ENCODE measurements at places on chromosomes 6 and 20.

DNA sequence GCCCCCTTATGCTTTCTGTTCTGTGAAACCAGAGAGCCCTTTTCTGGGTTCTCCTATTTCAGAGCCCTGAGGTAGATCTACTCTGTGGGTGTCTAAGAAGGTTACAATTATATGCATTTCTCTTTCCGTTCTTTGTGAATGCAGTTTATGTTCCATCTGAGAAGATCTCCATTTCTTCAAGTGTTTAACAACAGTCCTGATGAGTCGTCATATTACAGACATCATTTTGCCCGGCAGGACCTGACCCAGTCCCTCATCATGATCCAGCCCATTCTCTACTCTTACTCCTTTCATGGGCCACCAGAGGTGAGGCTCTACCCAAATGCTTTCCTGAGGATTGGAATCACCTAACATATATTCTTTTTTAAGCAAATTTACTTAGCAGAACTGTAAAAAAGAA lies 18.8 kb upstream of the SMIM26 start:
- H3K4me1 ChIP-seq: no peaks in the 10 kb centered on the region
- no peak for DNase-seq
- no peak overlapping the region for H3K4me3 ChIP-seq

- no peak for DNase-seq
- peaks cover 1% of the 10 kb centered on the region for H3K4me1 ChIP-seq
- no peak overlapping the region for H3K4me3 ChIP-seq
- H3K36me3 ChIP-seq: no peaks in the 10 kb centered on the region
- no peaks in the 10 kb centered on the region for H3K27me3 ChIP-seq
Measured at GRCh38 chr6:2103765-2104523, 141.5 kb downstream of the GMDS start.

DNA sequence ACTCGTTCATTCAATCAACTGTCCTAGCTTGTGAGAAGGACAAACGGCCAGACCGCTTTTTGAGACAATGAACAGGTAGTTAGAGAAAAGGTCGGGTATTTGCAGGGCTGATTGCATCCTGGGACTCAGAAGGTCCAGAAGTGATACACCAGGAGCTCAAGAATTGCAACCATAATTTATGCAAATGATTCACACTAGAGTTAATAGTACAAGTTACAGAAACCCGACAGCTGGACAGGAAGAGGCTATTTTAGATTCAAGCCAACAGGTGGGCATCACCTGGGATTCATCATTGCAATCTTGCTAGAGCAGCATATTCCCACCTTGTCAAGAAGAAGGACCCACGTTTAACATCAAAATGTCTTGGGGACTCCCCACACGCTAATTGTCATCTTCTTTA lies 83.5 kb downstream of the TNFAIP3 start:
- H3K27me3 ChIP-seq: peaks cover 5% of the 10 kb centered on the region
- H3K4me1 ChIP-seq: peaks cover 16% of the 10 kb centered on the region
- H3K4me3 ChIP-seq: no peak overlapping the region
- DNase-seq: no peak
- no peak overlapping the region for H3K27ac ChIP-seq

DNA sequence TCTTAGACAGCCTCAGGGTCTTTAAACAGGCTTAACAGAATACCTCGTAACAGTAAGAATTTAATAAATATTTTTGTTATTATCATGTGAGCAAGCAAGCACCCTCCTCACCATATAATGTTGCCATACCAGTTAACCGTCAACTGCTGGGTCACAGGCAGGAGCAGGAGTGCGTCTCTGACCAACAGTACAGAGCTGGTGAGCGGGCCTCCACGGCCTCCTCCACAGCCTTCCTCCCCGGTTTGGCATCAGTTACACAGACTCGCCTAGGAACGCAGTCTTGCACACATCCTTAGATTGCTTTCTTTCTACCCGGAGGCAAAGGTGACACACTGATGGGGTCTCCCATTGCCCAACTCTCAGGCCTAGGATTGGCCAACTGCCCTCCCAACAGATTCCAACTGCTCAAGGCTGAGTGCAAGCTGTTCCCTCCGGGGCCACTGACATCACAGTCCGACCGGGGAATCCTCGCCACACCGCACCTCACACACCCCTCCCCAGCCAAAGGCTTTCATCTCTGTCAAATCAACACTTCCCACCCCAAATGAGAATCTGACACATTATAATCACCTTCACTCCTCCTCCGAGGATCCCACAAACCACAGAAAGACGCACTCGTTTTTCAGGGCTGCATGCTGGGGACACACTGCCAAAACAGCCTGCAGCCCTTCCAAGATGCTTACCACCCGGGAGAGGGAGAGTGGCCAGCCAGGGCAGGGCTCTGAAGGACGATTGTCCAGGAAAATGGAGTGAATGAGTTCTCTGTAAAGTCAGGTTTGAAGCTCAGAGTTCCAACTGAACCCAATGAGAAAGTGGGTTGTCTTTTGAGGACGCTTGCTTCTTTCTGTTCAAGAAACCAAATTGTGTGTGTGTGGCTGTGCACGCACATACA lies 63.2 kb downstream of the PDE10A start:
- no peak overlapping the region for H3K27ac ChIP-seq
- no peak overlapping the region for H3K4me3 ChIP-seq
- DNase-seq: no peak
- H3K4me1 ChIP-seq: no peaks in the 10 kb centered on the region

GRCh38 chr6:30035784-30036183 lies 25.3 kb upstream of the POLR1H start:
- no peak overlapping the region for H3K4me3 ChIP-seq
- no peak for DNase-seq
- H3K27me3 ChIP-seq: no peaks in the 10 kb centered on the region
- no peak overlapping the region for H3K27ac ChIP-seq
- no peaks in the 10 kb centered on the region for H3K4me1 ChIP-seq
- peaks cover 2% of the 10 kb centered on the region for H3K36me3 ChIP-seq

- H3K4me3 ChIP-seq: no peak overlapping the region
- no peak overlapping the region for H3K27ac ChIP-seq
- H3K27me3 ChIP-seq: no peaks in the 10 kb centered on the region
- DNase-seq: no peak
Measured at GRCh38 chr6:21166754-21167153, 426.8 kb upstream of the SOX4 start.

GRCh38 chr6:119566546-119567260 lies 217.1 kb upstream of the MAN1A1 start:
- H3K36me3 ChIP-seq: no peaks in the 10 kb centered on the region
- no peaks in the 10 kb centered on the region for H3K27me3 ChIP-seq
- no peak for DNase-seq
- no peak overlapping the region for H3K27ac ChIP-seq

- DNase-seq: no peak
- no peak overlapping the region for H3K27ac ChIP-seq
- H3K27me3 ChIP-seq: no peaks in the 10 kb centered on the region
- H3K4me1 ChIP-seq: no peaks in the 10 kb centered on the region
- H3K4me3 ChIP-seq: no peak overlapping the region
Measured at GRCh38 chr6:81067057-81067456, 685.4 kb downstream of the TENT5A start.

DNA sequence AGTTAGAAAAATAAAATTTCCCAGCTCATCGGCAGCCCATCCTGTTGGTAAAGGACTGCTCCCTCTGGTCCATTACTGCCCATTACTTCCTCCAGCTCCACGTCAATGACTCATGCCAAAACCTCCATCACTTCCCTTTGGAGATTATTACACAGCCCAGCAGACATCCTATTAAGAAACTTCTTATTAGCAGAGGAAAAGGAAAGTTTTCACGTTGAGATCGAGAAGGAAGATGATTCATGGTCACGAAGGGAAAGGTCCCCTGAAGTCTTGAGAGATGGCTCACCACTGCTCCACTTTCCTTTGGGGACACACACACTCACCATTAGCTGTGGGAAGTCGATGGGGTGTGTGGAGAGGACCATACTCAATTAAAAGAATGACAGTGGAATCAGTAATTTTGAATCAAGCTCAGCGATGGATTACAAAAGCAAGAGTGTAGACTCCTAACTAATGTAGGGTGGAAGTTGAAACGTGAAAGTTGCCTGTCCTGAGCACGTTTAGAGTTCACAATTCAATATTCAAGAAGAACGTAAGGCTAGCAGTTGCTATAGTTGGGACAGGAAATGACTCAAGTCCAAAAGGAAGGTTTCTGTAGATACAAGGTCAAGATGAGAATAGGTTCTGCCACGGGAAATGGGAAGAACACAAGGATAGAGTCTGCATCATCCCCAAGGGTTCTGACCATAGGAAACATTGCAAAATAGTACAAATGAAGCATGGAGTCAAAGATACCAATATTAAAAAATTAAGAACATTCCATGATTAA lies 21.6 kb downstream of the SASH1 start:
- no peak overlapping the region for H3K4me3 ChIP-seq
- no peaks in the 10 kb centered on the region for H3K36me3 ChIP-seq
- DNase-seq: no peak
- H3K4me1 ChIP-seq: peaks cover 20% of the 10 kb centered on the region
- peaks cover 20% of the 10 kb centered on the region for H3K27me3 ChIP-seq

DNA sequence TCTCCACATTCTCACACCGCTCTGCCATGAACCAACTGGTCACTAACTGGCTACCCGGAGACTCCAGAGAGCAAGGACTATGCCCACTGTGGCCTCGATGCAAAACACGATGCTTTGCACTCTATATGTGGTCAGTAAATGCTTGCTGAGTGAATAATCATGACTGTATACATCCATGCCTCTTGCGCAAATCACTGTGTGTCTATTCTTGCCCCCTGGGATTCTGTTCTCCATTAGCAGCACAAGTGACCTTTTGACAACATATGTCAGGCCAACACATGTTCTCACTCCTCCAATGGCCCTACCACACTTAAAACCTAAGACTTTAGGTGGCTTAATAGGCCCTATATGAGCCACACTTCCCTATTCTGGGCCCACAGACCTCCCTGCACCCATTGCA lies 16.9 kb downstream of the KIF16B start:
- H3K4me1 ChIP-seq: no peaks in the 10 kb centered on the region
- no peaks in the 10 kb centered on the region for H3K36me3 ChIP-seq
- no peak overlapping the region for H3K4me3 ChIP-seq
- H3K27me3 ChIP-seq: no peaks in the 10 kb centered on the region

DNA sequence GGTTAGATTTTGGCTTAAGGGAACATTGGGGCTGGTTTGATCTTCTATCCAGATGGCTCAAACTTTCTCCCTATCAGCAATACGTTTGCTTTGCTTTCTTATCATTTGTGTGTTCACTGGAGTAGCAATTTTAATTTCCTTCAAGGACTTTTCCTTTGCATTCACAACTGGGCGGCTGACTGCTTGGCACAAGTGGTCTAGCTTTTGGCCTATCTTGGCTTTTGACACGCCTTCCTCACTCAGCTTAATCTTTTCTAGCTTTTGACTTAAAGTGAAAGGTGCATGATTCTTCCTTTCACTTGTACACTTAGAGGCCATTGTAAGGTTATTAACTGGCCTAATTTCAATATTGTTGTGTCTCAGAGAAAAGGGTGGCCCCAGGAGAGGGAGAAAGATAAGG lies 254.9 kb downstream of the PLCB1 start:
- no peak overlapping the region for H3K27ac ChIP-seq
- H3K36me3 ChIP-seq: no peaks in the 10 kb centered on the region
- H3K27me3 ChIP-seq: no peaks in the 10 kb centered on the region
- H3K4me3 ChIP-seq: no peak overlapping the region
- no peaks in the 10 kb centered on the region for H3K4me1 ChIP-seq
- DNase-seq: no peak

DNA sequence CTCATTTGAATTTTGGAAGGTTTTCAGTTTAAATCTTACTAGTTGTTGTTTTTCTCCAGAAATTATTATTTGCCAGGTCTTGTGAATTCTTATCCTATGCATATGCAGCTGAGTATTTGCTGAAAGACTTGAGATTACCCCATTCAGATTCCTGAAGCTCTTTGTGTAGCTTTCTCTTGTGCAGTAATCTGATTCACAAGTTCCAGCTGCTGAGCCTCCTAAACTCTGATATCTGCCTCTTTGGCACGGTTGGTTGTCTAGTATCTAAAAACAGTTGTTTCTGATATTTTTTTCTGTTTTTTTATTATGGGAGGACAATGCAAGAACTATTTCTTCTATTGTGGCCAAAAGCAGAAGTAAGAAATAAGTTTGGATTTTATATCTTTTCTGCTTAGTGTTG lies 863.9 kb upstream of the MANEA start:
- H3K36me3 ChIP-seq: no peaks in the 10 kb centered on the region
- H3K27ac ChIP-seq: no peak overlapping the region
- no peak for DNase-seq
- no peaks in the 10 kb centered on the region for H3K27me3 ChIP-seq
- H3K4me3 ChIP-seq: no peak overlapping the region

- peaks cover under 1% of the 10 kb centered on the region for H3K4me1 ChIP-seq
- no peak overlapping the region for H3K27ac ChIP-seq
- no peaks in the 10 kb centered on the region for H3K36me3 ChIP-seq
- H3K27me3 ChIP-seq: peaks cover 15% of the 10 kb centered on the region
- H3K4me3 ChIP-seq: no peak overlapping the region
- no peak for DNase-seq
Measured at GRCh38 chr6:112335736-112336135, 11.4 kb upstream of the RFPL4B start.

DNA sequence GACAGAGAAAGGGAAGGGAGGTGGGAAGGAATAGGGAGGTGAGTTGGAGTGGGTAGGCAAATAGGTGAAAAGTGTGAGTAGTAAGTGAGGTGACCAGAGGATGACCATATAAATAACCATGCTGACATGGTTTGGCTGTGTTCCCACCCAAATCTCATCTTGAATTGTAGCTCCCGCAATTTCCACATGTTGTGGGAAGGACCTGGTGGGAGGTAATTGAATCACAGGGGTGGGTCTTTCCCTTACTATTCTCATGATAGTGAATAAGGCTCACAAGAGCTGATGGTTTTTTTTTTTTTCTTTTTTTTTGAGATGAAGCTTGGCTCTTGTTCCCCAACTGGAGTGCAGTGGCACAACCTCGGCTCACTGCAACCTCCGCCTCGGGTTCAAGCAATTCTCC lies 21.5 kb upstream of the SMIM13 start:
- no peak overlapping the region for H3K4me3 ChIP-seq
- no peaks in the 10 kb centered on the region for H3K4me1 ChIP-seq
- H3K27me3 ChIP-seq: no peaks in the 10 kb centered on the region
- no peak for DNase-seq
- no peak overlapping the region for H3K27ac ChIP-seq
- H3K36me3 ChIP-seq: no peaks in the 10 kb centered on the region

- H3K4me1 ChIP-seq: peaks cover 49% of the 10 kb centered on the region
- no peak overlapping the region for H3K4me3 ChIP-seq
Measured at GRCh38 chr6:24874776-24875533, 60.8 kb downstream of the RIPOR2 start.

DNA sequence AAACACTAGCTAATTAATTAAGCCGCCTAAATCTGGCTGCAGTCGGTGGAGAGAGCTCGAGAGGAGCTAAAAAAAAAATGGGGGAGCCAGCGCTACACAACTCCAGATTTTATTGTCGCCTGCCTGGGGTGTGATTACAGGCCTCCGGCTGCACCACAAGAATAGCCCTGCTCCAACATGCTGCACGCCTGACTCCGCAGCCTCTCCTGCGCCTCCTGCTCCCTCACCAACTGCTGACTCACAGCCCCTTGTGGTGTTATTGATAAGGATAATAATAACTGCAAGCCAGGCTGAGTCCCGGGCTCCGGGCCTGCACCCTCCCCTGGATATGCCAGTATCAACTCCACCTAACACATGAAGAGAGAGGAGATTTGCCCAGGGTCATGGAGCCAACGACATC lies 16.8 kb downstream of the SIRPA start:
- H3K36me3 ChIP-seq: no peaks in the 10 kb centered on the region
- no peaks in the 10 kb centered on the region for H3K4me1 ChIP-seq
- peaks cover 9% of the 10 kb centered on the region for H3K27me3 ChIP-seq
- no peak overlapping the region for H3K27ac ChIP-seq
- no peak for DNase-seq
